ENCODE measurements at places on chromosomes 11 and 22.

DNA sequence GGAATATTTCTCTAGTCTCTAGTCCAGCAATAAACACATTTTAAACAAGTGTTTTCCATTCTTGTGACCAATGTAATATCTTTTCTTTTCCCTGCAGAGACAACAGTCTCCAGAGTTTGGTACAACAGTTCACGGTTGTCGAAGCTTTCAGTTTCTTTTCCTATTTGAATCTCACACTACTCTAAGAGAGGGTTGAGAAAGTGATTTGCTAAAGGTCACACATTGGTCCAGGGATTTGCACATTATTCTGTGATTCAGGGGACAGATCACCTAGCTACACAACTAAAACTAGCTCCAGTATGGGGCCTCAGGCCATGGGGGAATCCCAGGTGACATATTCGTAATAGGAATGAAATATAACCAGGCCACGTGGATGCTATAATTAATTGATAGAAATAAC lies 132.5 kb downstream of the HIPK3 start:
- no peak for DNase-seq

- no peak for DNase-seq
Measured at GRCh38 chr22:33112580-33112979, 54.4 kb upstream of the SYN3 start.

- no peak for DNase-seq
Measured at GRCh38 chr11:131973061-131973460, 602.6 kb downstream of the NTM start.

DNA sequence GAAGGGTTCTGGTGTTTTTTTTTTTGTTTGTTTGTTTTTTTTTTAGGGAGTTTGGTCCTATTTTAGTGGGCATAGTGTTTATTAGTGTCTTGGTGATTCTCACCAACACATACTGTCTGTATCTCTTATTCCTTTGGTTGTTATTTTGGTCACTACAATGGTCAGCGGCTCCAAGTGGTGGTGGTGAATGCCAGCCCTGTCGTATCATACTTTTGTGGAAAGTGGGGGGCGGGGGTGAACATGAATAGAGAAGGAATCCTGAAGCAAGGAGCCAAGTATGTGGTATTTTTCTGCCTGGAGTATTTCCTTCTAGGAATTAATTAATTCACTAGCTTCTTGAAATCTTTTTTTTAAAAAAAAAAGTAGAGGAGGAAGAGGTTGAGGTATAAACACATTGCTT lies 79.6 kb downstream of the GRK3 start:
- no peak for DNase-seq

GRCh38 chr11:45468267-45468856 lies 182.2 kb upstream of the SYT13 start:
- DNase-seq, result no peak

- DNase-seq, result no peak
Measured at GRCh38 chr11:44145011-44145775, 49.7 kb downstream of the EXT2 start.

DNA sequence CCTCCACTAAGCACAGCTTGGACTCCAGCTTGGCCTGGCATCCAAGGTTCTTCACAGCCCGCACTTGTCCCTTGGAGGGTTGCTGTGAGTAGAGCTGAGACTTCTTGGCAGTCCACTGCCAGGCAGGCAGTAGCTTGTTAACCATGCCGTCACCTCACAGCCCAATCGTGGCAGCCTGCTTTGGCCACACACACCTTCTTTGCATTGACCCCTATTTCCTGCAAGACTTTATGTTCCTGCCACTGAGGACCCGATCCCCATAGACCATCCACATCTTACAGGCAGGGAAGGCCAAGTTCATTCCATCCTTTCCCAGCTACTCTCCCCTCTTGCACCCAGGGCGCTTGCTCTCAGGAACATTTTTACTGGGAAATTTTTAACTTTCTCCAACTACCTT lies 2.5 kb upstream of the PYGM start:
- peak; percentile 39 for DNase-seq

GRCh38 chr11:86469491-86470388 lies 95.1 kb downstream of the CCDC81 start:
- no peak for DNase-seq

DNA sequence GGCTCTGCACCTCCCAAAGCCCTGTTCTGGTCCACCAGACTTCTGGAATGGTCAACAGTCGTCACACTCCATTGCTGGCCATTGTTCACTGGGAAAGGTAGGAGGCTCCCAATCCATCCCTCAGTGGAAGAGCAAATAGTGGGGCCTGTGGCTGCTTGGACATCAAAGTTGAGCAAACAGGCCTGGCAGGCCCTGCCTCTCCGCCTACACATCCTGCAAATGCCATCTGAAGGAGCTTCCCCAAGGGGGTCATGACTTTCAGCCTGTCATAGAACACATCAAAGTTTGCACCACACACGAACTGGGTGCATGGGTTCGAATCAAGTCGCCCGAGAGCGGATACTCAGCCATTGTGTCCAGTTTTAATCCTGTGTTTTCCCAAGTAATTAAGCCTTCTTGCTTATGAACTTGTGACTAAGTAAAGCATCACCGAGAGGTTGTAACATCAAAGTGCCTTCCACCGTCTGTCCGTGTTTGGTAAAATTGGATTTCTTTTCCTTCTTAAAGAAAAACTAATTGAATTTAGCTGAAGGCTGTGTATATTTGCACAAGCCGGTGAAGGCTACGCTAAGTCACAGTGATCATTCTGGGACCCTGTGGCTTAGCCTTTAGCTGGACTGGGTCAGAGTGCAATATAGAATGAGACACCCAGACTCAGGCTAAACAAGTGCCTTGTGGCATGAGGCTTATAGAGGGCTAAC lies 36.1 kb downstream of the CLPB start:
- DNase-seq, result no peak

GRCh38 chr11:118691926-118692830 lies 12.7 kb upstream of the TREH start:
- DNase-seq, result peak; percentile 80

- DNase-seq, result no peak
Measured at GRCh38 chr11:11964774-11965150, 43.7 kb downstream of the DKK3 start.

DNA sequence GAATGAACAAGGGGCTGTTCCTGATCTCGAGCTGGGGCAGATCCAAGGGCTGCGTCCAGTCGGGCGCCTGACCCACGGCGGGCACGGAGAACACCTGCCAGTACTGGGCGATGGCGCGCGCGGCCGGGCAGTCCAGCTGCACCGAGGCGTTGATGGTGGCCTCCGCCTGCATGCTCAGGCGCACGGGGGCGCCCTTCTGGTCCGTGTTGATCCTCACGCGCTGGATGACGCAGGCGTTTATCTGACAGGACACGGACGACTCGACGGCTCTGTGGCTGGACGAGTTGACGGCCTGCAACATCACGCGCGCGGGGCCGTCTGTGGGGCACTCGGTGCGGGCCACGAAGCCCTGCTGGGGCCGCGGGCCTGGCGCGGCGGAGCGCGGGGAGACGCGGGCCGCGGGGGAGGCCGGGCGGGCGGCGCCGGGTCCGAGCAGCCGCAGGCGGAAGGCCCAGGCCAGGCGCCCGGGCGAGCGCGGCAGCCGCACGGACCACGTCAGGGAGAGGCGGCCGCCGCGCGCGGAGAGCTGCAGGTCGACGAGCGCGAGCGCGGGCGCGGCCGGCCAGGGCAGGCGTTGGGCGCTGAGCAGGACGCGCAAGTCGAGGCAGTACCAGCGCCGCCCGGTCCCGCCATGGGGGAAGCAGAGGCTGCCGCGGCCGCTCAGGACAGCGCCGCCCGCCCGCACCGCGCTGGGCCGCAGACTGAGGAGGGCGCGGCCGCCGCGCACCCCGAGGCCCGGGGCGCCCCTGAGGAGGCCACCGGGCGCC lies 511 bp downstream of the PKDREJ start:
- DNase-seq, result peak; percentile 38

DNA sequence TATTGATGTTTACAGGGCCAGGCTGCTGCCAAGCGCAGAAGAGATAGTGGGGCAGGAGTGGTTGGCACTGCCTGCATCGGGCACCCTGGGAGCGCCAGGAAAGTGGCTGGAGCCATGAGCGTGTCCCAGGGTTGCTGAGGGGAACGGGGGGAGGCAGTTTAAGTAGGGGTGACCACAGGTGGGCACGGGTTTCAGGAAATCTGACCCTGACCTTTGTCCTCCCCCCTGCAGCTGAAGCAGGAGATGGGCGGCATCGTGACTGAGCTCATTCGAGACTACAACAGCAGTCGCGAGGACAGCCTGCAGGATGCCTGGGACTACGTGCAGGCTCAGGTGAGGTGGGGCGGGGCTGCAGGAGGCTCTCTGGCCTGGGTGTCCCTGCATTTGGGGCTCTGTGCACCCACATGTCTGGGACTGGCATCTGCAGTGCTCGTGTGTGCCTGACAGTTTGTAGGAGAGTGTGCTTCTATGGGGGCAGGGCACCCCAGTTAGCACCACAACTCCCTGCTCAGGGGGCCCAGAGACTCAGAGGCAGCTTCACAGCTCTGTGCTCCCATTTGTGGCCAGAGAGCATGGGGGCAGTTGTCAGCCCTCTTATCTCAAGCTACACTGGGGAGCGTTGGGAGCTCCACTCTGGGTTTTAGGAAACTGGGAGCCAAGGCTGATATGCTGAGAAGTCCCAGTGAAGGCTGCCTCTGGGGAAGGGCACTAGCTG lies 49.7 kb downstream of the CD82 start:
- no peak for DNase-seq

DNA sequence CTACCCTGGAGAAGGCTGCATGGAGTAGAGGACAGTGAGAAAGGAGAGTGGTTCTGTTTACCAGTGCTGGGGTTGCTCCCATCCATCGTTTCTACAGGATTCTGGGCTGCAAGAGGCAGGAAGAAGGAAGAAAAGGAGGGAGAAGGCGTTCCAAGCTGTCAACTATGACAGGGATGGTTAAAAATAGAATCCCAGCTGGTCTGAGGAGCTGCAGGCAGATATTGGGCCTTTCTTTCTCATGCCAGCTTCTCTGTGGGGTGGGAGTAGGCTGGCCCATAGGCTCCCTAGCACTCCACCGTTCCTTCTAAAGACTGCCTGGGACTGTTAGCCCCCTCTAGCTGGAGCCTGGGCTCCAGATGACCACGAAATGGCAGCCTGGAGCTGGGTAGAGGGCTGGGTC lies 13.6 kb downstream of the CCKBR start:
- no peak for DNase-seq

GRCh38 chr11:117793583-117793982 lies 3.4 kb downstream of the DSCAML1 start:
- no peak for DNase-seq

DNA sequence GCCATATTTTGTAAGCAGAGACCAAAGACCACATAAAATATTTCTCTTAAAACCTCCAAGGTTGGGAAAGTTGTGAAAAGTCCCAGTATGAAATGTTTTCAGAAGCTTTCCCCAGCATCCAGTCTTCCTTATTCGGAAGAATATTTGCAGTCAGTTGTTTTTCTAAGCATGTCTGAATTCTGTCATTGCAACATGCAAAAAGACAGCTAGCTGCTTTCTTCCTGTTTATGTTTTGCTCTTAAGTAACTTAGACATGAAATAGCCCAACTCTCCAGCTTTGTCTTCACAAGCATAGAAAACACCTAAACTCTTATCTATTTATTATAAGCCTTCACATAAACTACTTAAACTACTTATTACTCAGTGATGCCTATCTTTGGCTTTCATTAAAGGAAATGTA lies 57.9 kb upstream of the MMP13 start:
- DNase-seq, result no peak

- DNase-seq, result peak; percentile 48
Measured at GRCh38 chr11:18775492-18776292, 15.9 kb downstream of the PTPN5 start.

DNA sequence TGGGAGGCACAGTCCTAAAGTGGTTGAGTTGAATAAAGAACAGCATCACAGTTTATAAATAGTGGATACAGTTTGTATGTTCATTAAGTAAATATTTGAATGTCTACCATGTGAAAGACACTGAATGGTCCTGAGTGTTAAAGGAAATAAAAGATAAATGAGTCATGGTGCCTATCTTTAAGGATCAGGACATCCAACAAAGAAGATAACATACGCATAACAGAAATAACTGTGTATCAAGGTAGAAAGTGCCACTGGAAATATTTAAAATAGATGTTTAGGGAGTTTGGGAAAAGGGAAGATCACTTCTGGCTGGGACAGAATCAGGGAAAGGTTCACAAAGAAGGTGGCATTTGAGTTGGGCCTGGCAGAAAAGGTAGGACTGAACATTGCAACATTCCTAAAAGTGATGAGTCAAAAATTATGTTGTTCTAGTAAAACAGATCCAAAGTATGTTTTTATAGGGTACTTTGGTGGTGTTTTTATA lies 41.5 kb downstream of the CSTPP1 start:
- no peak for DNase-seq

DNA sequence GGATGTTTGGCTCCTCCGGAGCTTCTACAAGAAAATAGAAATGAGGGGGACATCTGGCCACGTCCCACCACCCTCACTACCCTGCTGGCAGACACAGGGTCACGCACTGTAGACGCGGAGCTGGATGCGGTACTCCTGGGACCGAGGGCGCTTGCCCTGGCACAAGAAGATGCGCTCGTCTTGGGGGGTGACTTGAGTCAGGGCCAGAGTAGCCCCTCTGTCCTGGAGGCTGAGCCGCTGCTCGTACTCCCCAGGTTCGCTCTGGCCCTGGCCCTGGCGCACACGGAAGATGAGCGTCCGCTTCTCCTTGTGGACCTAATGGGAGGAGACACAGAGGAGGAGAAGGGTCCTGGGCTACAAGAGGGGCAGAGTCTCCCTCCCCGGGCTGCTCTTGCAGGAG lies 2.2 kb downstream of the MCAM start:
- DNase-seq, result no peak

DNA sequence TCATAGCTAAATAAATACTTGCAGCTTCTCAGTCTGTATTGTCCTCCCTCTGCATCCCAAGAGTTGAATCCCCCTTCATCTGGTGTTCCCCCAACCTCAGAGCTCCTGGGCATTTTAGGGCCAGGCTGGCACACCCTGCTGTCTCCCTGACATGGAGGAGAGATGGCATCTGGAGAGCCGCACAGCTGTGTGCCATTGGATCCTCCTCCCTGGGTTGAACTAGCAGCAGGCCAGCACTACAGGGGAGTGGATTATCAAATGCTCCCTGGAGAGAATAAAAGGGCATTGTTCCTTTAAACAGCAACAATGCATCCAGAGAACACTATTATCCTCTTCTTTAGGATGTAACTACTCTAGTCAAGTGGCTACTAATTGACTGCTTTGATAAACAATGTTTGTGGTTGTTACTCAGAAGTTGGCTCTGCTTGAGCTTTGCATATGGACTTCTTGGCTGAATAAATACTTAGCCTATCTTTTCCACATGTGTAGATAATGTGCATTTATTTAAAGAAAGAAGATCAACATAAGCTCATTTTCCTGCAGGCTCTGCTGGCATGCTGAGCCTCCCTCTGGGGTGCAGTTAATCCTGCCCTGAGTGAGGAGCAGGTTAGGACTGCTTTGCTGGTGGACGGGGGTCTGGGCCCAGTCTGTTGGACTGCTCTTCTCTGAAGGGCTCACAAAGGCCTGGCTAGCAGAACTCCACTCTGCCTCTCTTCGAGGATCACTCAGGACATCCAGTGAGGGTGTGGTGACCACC lies 897.2 kb downstream of the TBC1D22A start:
- DNase-seq, result no peak

- DNase-seq, result no peak
Measured at GRCh38 chr22:29351042-29351441, 35.5 kb upstream of the RASL10A start.
